ENCODE measurements at places on chromosomes 6 and 20. TPM values are rescaled to one million over a fixed set of nuclear protein-coding genes. Genes with fewer than 3 reads are reported as not detected.

DNA sequence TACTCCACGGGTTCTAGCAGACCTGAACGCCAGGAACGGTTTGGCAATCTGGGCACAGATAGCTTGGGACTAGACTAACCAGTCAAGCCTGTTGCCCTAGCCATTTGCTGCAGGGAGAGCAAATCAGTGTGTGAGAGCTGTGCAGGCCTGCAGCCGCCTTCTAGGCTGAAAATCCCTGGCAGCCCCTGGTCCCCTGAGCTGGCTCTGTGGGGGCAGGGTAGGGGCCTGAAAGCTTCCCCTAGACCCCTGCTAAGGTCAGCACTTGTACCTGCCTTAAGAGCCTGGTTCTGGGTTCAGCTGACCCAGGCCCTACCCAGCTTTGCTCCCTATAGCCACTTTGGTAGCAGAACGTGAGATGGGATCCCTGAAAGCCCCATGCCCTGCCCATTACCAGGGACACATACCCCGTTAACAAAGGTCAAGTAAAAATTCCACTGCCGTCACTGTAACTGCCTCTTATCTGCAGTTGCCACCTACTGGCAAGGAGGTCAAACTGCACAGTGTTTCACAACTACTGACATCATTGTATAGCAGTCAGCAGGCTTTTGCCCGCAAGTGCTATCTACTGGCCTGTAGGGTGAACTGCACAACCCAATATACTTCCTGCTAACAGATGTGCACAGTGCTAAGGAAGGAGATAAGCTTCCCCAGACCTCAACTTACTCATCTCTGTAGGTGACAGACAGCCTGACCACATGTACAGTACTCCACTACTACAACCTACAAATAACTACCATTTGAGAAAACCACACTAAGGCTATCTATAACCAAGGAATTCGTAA lies 95.1 kb upstream of the OLIG3 start:
- no peak overlapping the region for H3K27ac ChIP-seq
- no peak overlapping the region for H3K4me3 ChIP-seq
- no peaks in the 10 kb centered on the region for H3K4me1 ChIP-seq
- DNase-seq = no peak

Gene DSP
- total RNA-seq = 124 TPM

- DNase-seq = no peak
- H3K27me3 ChIP-seq = no peaks in the 10 kb centered on the region
- peak overlapping the region; percentile 95 for H3K27ac ChIP-seq
- peaks cover 2% of the 10 kb centered on the region for H3K36me3 ChIP-seq
- peaks cover 51% of the 10 kb centered on the region for H3K4me1 ChIP-seq
Observed at GRCh38 chr20:45832619-45833018, 980 bp upstream of the SNX21 start.

GRCh38 chr20:58293453-58293852 lies 16.1 kb upstream of the RAB22A start:
- H3K27ac ChIP-seq = no peak overlapping the region
- no peaks in the 10 kb centered on the region for H3K36me3 ChIP-seq
- no peaks in the 10 kb centered on the region for H3K27me3 ChIP-seq
- H3K4me3 ChIP-seq = no peak overlapping the region

- H3K27me3 ChIP-seq = no peaks in the 10 kb centered on the region
- peaks cover 39% of the 10 kb centered on the region for H3K4me1 ChIP-seq
- H3K27ac ChIP-seq = no peak overlapping the region
Observed at GRCh38 chr6:112437058-112437457, 89.9 kb downstream of the RFPL4B start.

GRCh38 chr6:29967379-29968010 lies 25.2 kb downstream of the HLA-A start:
- peak overlapping the region; percentile 95 for H3K27ac ChIP-seq
- DNase-seq = no peak
- H3K36me3 ChIP-seq = no peaks in the 10 kb centered on the region
- H3K4me3 ChIP-seq = no peak overlapping the region
- H3K4me1 ChIP-seq = peaks cover 42% of the 10 kb centered on the region
- H3K27me3 ChIP-seq = peaks cover 6% of the 10 kb centered on the region

GRCh38 chr6:39003492-39003891 lies 45.1 kb upstream of the GLP1R start:
- no peaks in the 10 kb centered on the region for H3K4me1 ChIP-seq
- no peak for DNase-seq

Gene MYLK4
- total RNA-seq = 1.0 TPM

- H3K4me3 ChIP-seq = no peak overlapping the region
- H3K27ac ChIP-seq = peak overlapping the region; percentile 74
- DNase-seq = no peak
- H3K27me3 ChIP-seq = no peaks in the 10 kb centered on the region
- H3K4me1 ChIP-seq = peaks cover 40% of the 10 kb centered on the region
Observed at GRCh38 chr6:25156123-25156522, 123.1 kb upstream of the CARMIL1 start.

DNA sequence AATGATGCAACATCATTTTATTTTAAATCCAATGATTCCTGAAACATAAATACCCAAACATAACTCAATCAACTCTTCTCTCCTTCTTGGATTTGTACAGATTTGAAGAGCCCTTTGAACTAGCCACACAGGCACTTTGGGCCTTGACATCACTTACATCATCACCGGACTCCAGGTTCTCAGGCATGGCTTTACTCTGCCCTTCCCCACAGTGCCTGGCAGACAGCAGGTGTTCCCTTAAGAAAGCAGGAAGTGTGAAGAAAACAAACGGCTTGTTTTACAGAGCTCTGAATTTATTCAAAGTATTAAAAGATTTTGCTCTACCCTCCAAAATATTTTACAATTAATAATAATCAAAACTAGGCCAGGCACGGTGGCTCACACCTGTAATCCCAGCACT lies 54.8 kb upstream of the GCM1 start:
- H3K36me3 ChIP-seq = no peaks in the 10 kb centered on the region
- DNase-seq = no peak
- no peak overlapping the region for H3K4me3 ChIP-seq
- peaks cover 2% of the 10 kb centered on the region for H3K27me3 ChIP-seq

DNA sequence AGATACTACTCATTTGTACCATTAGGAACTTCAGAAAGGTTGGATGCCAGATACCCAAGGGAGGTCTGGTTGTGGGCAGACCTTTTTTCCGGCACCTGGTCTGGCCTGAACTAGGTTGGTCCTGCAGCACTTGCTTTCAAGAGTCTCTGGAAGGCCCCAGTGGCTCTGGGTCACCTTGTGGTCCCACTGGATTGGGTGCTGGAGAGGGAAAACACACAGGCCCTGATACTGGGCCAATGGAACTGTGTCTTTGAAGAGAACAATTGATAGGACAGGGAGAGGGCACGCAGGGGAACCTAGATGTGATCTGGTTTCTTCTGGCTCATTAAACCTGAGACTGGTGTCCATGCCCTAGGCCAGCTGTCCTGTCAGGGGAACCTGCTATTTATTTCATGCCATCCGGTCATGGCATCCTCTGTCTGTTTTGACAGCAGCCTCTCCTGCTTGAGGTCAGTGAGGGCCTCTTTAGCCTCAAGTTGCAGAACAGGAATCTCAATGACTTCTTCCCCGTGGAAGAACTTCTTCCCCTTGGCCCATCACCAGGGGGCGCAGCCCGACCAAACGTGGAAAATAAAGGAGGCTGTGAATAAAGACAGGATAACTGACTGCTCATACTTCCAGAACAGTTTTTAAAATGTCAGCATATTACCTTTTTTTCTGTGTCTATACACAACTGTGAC lies 25.0 kb downstream of the TAF8 start:
- H3K4me1 ChIP-seq = no peaks in the 10 kb centered on the region
- no peaks in the 10 kb centered on the region for H3K27me3 ChIP-seq
- H3K4me3 ChIP-seq = no peak overlapping the region
- no peak overlapping the region for H3K27ac ChIP-seq

DNA sequence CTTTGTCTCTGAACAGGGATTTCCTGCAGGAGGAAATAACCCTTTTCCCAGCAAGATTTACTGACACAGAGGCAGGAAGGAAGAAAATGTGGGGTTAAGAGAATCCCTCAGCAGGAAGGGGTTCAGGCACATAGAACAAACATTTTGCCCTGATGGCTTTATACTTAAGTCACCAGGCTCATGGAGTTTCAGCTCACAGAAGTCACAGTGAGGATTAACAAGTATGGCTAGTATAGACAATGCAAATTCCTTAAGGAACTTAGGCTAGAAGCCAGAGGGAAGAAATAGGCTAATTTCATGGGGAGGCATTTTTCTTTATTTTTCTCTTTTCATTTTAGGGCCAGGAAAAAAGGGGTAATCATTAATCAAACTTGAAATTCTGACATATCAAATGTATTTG lies 50.2 kb downstream of the MCHR2 start:
- H3K27ac ChIP-seq = no peak overlapping the region
- no peaks in the 10 kb centered on the region for H3K36me3 ChIP-seq
- H3K27me3 ChIP-seq = no peaks in the 10 kb centered on the region
- H3K4me3 ChIP-seq = no peak overlapping the region
- no peak for DNase-seq

DNA sequence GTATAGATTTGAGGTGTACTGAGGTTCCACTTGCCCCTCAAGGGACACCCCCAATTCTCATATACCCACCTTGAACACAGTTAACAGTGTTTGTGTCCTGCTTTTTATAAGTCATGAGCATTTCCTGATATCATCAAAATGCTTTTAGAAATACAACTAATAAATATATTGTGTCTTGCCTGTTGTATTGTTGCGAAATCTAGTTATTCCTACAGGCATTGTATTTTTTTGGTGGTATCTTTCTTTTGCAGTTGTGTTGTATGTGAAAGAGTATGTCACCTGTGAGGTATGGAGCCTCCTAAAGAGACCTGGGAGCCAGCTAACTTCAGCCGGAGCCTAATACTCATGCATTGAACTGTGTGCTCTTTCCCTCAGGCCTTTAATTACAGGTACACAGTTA lies 40.7 kb downstream of the CDYL start:
- peaks cover 2% of the 10 kb centered on the region for H3K36me3 ChIP-seq
- H3K27me3 ChIP-seq = no peaks in the 10 kb centered on the region
- no peak for DNase-seq
- H3K27ac ChIP-seq = no peak overlapping the region
- peaks cover 20% of the 10 kb centered on the region for H3K4me1 ChIP-seq
- no peak overlapping the region for H3K4me3 ChIP-seq

- peaks cover 14% of the 10 kb centered on the region for H3K4me1 ChIP-seq
- no peak for DNase-seq
- H3K4me3 ChIP-seq = no peak overlapping the region
Observed at GRCh38 chr6:36769676-36770499, 69.4 kb downstream of the CPNE5 start.

GRCh38 chr6:145567684-145568252 lies 167.6 kb downstream of the EPM2A start:
- no peak for DNase-seq
- no peaks in the 10 kb centered on the region for H3K4me1 ChIP-seq
- H3K36me3 ChIP-seq = no peaks in the 10 kb centered on the region
- H3K27ac ChIP-seq = no peak overlapping the region
- no peaks in the 10 kb centered on the region for H3K27me3 ChIP-seq

Gene CSTF1
- total RNA-seq = 38.6 TPM

DNA sequence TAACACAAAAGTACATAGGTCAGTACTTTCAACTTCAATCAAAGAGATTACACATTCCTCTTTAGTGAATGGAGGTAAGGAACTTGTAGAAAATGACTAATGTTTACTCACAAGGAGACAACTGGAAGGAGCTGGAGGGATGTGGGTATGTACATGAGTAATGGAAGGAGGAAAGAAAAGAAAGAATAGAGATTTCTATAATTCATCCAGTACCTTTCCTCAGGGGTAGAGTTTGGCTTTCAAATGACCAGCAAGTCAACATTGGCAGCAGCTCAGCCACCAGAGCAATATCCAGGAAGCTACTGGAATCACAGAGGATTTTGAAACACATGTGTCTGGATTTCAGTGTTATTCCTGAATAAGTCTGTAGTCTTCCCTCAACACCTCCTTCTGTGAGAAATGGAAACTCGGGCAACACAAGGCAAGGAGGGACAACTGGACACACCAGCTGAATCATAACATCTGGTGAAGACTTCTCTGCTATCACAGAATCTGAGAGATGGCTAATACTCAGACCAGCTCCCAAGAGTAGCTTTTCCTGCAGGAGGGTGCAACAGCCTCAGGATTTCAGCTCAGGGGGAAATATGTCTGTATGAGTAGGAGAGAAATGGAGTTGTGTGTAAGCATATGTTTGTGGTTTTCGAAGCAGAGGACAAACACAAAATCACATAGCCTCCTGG lies 98.8 kb downstream of the HAO1 start:
- H3K4me1 ChIP-seq = no peaks in the 10 kb centered on the region
- no peak overlapping the region for H3K4me3 ChIP-seq
- no peak overlapping the region for H3K27ac ChIP-seq
- DNase-seq = no peak

Gene HEY2
- total RNA-seq = 22.7 TPM

DNA sequence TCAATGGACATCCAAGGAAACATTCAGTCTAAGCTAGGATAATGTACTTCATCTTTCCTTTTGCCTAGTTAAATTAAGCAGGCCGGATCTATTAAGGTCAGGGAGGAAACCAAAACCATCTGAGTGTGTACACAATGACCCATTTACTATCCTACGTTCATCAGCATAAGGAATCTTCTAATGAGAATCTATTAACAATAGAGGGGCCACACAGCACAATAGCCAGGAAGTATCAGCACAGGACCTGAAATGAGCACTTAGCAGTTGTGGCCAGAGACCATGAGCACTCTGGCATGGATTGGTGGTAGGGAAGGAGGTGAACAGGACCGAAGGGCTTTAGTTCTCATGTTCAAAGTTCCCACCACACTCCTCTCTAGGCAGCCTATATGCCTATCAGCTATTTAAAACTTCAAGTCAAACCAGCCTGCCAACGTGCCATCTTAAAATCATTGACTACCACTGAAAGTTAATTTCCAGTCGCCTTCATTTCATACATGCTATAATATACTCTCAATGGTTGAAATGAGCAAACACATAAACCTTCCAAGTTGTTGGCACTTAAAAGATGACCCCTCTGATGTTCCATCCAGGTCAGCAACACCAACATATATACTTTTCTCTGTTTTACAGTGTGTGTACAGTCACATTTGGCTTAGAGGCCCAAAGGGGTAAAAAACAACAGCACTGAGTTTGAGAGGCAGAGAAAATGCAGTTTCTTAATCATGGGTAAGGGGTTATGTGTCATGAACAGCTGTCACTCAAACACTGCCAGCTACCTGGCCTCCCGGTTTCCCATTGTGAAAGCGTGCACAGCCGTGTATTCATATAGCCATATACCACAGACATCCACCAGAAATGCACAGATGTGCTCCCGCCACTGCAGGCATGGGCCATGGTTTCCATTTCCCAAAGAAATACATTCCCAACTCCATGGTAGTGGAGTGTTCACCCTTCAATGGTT lies 184.3 kb downstream of the TBXT start:
- no peaks in the 10 kb centered on the region for H3K36me3 ChIP-seq
- DNase-seq = no peak
- peaks cover 19% of the 10 kb centered on the region for H3K4me1 ChIP-seq
- no peak overlapping the region for H3K4me3 ChIP-seq
- H3K27ac ChIP-seq = no peak overlapping the region

All from osteocyte (in vitro differentiated cells).